Activated CD4-positive, CD25-positive, alpha-beta regulatory T cell (primary cell): ENCODE measurements at places on chromosomes 5 and 9.

GRCh38 chr9:79668956-79669355 is 97.2 kb downstream of the TLE4 start:
- DNase-seq, result no peak

GRCh38 chr5:127416906-127417305 is 100.5 kb upstream of the PRRC1 start:
- no peak for DNase-seq

GRCh38 chr9:124331580-124331979 is 73.8 kb downstream of the NEK6 start:
- DNase-seq, result no peak

DNA sequence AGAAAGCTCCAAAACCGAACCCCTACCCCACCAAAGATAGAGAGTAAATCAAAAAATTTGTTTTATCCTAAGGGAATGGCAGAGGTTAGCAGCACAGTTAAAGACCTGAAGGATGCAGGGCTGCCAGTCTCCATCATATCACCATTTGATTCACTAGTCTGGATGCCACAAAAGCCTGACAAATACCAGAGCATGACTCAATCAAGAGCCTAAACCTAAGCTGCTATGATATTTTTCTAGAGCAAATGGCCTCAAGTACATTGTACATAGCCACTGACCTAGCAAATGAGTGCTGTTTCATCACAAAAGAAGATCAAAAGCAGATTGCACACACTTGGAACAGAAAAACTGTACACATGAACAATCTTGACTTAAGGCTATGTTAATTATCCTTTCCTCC is 48.0 kb downstream of the DPYSL3 start:
- no peak for DNase-seq

GRCh38 chr9:28503573-28503972 is 930.3 kb upstream of the C9orf72 start:
- no peak for DNase-seq

- no peak for DNase-seq
Measured at GRCh38 chr5:168086746-168087145, 204.7 kb upstream of the WWC1 start.

GRCh38 chr5:138141734-138142133 is 2.5 kb upstream of the NME5 start:
- no peak for DNase-seq

DNA sequence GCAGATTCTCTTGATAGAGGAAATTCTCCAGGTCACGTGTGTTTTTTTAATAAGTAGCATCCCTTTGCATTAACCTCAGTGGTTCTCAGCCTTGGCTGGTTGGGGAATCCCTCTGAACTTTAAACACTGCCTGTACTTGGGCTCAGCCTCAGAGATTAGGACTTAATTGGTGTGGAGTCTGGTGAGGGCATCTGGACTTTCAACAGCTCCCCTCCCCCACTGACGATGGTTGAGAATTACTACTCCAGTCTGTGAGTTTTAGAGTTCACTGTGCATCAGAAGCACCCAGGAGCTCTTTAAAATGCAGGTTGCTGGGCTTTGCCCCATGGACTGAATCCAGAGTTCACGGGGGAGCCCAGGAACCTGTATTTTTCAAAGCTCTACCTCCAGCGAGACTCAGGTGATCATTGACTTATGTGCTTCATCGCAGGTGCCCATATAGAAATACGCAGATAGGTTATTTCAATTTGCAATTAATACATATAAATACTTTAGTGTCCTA is 71.4 kb downstream of the DAPK1 start:
- DNase-seq, result no peak

- no peak for DNase-seq
Measured at GRCh38 chr9:92723801-92724323, 40.8 kb downstream of the BICD2 start.
